Activated T-helper 1 cell treated with anti-CD3 and anti-CD28 coated beads, Interleukin-12 subunit alpha, Interleukin-12 subunit beta, Interleukin-2, Interleukin-4 antibody, amounts not matched to agents 30 ng/mL and 10 ng/mL and 1 ng/mL, durations not matched to agents 14 hours and 24 hours and 36 hours (primary cell): ENCODE measurements at places on chromosomes 6 and 20. TPM values are rescaled to one million over a fixed set of nuclear protein-coding genes. Genes with fewer than 3 reads are reported as not detected.

DNA sequence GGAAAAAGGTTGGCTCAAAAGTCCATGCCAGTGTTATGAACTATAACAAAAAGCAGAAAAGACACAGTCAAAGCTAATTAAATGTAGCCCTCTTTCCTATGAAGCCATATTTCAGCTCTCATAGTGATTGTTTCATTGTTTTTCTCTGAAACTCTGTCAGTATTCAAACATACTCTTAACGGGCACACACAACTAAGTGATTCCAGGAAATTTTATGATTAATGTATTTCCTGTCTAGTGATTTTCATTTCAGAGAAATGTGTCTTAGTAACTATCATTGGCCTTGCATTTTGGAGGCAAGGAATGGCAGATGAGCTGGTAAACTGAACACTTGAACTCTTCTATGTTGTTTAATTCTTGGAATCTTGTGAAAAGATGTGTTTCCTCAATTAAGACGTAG is 68.0 kb downstream of the CLVS2 start:
- DNase-seq = no peak

DNA sequence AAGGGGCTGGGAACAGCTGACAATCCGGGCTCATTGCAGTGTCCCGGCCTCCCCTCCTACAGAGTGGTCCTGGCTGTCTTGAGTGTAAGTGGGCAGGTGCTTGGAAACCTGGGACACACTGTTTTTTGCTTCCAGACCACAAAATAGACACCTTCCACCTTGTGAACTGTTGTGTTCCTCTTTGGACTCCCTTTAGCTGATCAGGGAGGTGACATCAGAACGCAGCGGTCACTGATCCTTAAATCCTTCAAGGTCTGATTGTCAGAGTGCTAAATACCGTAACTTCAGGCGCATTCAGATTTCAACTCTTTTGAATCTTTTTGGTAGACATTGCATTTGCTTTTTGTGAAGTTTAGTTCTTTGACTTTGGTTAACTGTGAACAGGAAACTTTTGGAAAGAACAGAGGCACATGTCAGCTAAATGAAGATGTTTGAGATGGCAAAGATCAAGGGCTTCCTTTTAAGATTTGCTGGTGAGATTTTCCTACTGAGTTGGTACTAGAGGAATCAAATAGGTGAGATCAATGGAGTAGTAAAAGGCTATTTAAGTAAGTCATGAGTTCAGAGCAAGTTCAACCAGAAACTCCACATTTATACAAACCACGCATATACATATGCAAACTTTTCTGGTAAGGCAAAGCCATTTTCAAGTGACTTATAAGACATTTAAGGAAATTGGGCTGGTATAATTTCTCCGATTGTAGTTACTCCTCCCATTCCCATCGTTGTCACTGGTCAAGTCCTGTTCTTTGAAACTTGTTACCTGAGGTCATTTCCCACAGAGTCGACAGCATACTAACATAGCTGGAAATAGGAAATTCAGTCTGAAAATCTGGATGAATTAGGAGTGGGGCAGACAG is 6.3 kb downstream of the PPP1R3G start:
- no peak for DNase-seq

Gene EEF1A1
- 8,439 and 8,694 TPM in 2 replicates for total RNA-seq

Gene TMEM30A
- 66.6 and 67.2 TPM in 2 replicates for total RNA-seq

- DNase-seq = no peak
Measured at GRCh38 chr6:109033655-109034054, 61.0 kb downstream of the SESN1 start.

GRCh38 chr6:69314531-69314930 is 482.3 kb downstream of the LMBRD1 start:
- no peak for DNase-seq

Gene KCNG1
- total RNA-seq = 2.8 and 3.1 TPM in 2 replicates

GRCh38 chr6:157763904-157764177 is 59.2 kb upstream of the SNX9 start:
- DNase-seq = no peak

DNA sequence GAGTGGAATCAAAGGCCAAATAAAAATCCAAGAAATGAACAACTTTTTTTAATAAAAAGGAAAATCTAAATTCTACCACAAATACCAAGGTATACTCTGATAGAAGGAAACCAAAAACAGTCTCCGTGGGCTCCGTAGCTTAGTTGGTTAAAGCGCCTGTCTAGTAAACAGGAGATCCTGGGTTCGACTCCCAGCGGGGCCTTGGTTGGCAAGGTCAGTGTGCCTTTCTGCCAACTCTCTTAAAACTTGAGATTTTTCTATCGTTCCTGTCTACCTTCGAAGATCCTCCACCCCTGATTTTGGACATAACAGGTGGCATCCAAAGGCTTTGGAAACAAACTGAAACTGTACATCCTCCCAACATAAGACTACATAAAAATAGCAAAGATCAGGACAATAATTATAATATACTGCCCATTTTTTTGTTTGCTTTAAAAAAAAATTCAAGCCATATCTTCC is 197.9 kb downstream of the TRIM27 start:
- no peak for DNase-seq

Gene COL11A2
- 0.61 and 0.65 TPM in 2 replicates for total RNA-seq

GRCh38 chr6:42264162-42264851 is 46.6 kb upstream of the MRPS10 start:
- DNase-seq = no peak

Gene TASP1
- 13.8 and 14.8 TPM in 2 replicates for total RNA-seq

DNA sequence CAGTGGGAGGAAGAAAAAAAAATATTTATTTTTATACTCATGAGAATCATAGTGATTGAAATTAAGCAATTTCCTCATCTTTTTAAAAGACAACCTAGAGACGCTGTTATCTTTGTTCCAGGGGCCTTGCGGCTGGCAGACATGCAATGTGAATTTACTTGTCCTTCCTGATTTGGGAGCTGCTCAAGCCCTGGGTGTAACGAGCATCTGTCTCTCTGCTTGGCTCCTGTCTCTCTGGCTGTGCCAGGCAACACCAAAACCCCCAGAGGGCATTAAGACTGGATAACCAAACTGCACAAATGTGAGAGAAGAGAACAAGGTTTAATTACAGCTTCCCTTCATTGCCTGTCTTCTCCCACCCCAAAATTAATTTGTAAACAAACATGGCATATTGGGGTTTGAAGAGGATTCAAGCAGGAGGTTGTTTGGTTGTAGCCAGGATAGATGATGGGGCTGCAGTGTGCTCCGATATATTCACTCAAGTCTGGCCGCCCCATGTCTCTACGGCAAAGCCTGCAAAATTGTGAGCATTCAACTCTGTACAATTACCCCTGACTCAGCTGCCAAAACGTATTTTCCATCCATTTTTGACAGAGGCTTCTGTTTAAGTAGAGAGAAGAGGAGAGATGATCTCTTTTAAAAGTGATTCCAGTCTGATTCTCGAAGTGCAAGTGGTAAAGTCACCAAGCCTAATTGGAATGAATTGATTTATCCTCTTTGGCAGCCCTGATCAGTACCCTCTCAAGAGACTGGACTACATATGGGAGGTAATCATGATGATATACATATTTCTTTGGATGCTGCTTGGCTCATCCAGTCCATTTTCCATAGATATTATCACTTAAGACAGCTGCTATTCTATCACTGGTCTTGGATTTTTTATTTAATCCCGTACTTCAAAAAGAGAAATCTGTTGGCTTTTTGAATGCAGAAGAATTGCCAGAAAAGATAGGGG is 170.2 kb downstream of the SLC24A3 start:
- no peak for DNase-seq

GRCh38 chr6:120262354-120262753 is 912.8 kb upstream of the MAN1A1 start:
- no peak for DNase-seq

DNA sequence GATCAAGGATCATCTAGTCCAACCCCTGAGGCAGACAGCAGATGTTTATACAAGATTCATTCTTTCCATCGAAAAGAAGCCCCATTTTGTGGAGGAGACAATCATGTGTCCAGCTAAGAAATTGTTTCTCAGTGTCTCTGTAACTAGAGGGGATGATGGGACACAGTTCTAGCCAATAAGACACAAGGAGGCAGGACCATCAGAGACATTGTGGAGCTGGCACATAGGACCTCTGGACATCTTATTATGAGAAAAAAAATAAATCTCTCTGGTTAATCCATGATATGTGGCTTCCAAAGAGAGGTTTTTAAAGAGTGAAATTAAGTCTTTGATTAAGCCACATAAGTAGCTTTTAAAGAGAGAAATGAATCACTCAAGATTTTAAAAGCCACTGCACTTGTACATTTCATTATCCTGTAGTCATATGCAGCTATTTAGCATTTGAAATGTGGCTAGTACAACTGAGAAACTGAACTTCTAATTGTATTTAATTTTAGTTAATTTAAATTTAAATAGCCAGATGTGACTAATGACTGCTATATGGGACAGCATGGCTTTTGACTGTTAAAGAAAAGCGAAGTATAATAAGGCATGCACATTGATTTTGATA is 176.8 kb downstream of the TASP1 start:
- DNase-seq = no peak

GRCh38 chr20:855466-856360 is 22.2 kb downstream of the FAM110A start:
- DNase-seq = no peak

Gene LTB
- total RNA-seq = 270 and 277 TPM in 2 replicates

GRCh38 chr20:9520086-9520485 is 5.7 kb downstream of the LAMP5 start:
- no peak for DNase-seq

DNA sequence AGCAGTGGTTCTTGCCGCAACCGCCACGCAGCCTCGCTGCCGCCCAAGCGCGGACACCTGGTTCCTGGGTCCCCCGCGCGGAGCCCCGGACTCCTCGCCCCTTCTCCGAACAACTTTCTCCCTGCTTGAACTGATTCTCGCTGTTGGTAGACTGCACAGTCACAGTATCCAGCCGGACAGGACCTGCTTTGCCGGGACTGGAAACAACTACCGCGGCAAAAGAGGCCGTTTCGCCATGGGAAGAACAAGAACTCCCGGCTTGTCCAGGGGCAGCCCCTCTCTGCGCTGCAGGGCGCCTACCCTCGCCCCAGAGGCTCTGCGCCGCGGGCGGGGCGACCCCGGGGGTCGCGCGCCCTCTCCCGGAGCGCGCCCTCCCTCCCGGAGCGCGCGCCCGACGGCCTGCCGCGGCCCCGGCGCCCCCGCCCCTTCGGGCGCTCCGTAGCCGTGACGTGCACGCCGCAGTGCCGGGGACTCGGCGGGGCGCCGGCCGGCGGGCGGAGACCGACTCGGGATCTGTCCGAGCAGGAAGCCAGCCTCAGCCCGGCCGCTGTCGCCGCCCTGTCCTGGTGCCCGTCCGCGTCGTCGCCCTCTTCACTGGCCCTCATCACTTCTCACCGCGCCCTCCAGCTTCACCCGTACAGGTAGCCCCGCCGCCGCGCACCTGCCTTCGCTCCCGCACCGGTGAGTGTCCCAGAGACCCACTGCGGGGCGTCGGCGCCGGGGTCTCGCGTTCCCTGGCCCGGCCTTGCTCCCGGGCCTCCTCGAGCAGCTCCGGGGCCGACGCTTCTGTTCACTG is at the start of gene MYO6:
Gene MYO6 (plus strand): TSS at position 497 of the 796 bp plus-strand sequence. CDS start 68,309 bp downstream, outside the sequence.
- DNase-seq = peak; percentile 16

Gene SLC17A2
- 0.10 TPM in 2 replicates for total RNA-seq

- no peak for DNase-seq
Measured at GRCh38 chr6:127592964-127593363, 16.0 kb downstream of the C6orf58 start.

DNA sequence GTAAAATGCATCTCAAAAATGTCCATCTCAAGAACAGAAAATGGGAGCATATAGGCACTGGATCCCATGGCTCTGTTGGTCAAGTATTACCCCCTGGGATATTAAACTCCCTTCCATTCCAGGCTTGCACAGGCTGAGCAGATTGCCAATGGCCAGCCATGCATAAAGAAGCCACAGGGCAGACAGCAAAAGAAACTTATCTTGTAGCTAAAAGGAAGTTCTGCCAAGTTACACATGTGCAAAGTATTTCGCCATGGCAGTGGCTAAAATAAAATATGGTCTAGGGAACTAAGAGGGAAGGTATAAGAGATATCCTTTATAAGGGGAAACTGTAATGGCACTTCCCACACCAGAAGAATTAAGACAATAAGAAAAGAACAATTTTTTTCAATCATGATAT is 415.6 kb upstream of the BTBD3 start:
- DNase-seq = no peak
